M059J (cell line): ENCODE measurements at places on chromosomes 13 and 19.
A peak's percentile ranks its signal among the peaks of the same experiment; 100 is the strongest.

DNA sequence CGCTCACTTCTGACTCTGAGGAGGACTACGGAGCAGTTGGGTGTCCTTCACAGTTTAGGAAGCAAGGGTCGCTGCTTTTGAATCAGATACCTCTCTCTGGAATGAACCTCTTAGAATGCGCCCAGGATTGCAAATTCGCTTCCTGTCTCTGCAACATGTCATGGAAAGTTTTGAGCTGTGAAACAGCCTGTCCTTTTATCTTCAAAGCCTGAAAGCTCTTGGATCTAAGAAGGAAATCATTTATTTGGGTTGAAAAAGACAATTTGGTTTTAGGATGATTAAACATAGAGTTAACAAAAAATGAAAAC, 134.1 kb downstream of the KATNAL1 start:
- no peak for DNase-seq

DNA sequence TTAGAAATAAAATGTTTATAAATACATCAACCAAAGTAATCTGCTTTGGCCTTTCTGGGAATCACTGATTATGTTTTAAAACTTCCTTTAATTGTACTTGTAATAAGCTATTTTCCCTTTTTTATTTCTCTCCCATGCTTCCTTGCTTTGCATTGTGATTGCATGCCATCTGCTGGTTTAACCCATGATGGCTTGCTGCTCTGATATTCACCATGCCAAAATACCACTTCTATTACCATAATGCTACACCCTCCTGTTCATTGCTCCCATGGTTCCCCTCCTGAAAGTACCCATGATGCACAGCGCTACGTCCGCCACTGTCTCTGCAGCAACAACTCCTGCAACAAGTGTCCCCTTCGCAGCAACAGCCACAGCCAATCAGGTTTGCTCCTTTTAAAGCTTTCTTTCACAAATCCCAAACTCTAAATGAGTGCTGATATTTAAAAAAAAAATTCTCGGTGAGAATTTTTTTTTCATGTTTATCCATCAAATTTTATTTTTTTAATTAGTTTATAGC, 67.7 kb upstream of the RAP2A start:
- peak; percentile 15 for DNase-seq

DNA sequence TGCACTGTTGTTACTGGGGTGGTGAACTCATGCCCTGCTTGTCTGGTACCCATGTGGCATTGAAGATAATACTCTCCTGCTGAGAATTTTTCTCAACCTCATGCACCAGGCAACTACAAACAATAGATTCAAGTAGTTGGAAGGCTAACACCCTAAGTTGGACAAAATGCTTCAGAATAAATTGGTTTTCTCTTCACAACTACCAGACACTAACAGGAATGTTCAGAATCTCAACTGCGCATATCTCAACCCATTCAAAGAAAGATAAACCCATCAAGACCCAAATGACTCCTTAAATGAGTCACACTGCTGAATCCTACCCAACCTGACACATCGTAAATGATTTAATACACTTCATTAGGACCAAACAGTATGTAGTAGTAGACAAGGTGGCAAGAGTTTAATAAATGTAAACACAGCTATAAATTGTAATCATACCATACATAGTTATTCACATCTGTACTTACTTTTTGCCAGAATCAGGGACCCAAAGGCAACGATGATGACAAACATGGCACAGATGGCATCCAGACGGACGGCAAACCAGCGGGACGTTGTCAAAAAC, 227.4 kb downstream of the ABCC4 start:
- peak; percentile 54 for DNase-seq

- DNase-seq = peak; percentile 66
Observed at GRCh38 chr19:10390652-10391286, 10.4 kb upstream of the TYK2 start.

DNA sequence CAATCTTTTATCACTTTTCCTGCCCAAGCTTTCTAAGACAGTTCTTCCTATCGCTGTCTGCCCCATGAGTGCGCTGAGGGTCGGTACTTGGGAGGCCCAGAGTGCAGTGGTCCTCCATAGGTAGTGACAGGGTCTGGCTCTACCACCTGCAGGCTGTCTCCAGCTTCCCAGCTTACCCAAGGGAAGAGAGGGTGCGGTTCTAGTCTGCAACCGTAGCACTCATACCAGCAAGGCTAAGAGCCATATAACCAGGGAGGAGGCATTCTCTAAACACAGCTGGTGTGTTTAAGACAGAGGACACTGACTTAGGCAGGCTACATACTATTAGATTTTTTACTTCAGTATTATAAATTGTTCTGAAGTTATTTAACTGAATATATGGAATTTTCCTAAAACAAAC, 8.2 kb downstream of the PROZ start:
- DNase-seq = no peak

- no peak for DNase-seq
Observed at GRCh38 chr13:49836516-49836915, 44.0 kb upstream of the KPNA3 start.

- no peak for DNase-seq
Observed at GRCh38 chr13:27504868-27505194, 54.5 kb upstream of the MTIF3 start.

DNA sequence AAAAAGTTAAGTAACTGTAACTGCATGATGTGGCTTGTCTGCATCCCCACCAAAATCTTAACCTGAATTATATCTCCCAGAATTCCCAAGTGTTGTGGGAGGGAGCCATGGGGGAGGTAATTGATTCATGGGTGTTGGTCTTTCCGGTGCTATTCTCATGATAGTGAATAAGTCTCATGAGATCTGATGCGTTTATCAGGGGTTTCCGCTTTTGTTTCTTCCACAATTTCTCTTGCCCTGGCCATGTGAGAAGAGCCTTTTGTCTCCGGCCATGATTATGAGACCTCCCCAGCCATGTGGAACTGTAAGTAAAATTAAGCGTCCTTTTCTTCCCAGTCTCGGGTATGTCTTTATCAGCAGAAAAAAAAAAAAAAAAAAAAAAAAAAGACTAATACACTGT, 385.8 kb downstream of the SLITRK1 start:
- DNase-seq = no peak

- DNase-seq = peak; percentile 40
Observed at GRCh38 chr13:78978381-78978998, 319.5 kb upstream of the OBI1 start.

- no peak for DNase-seq
Observed at GRCh38 chr13:33106656-33107360, 90.6 kb downstream of the KL start.

GRCh38 chr13:50130123-50130946, 115.1 kb downstream of the KCNRG start:
- DNase-seq = peak; percentile 55

GRCh38 chr13:98521461-98522247, 55.3 kb downstream of the STK24 start:
- DNase-seq = no peak

- no peak for DNase-seq
Observed at GRCh38 chr13:89916551-89916950, 1430.9 kb upstream of the MIR17HG start.

DNA sequence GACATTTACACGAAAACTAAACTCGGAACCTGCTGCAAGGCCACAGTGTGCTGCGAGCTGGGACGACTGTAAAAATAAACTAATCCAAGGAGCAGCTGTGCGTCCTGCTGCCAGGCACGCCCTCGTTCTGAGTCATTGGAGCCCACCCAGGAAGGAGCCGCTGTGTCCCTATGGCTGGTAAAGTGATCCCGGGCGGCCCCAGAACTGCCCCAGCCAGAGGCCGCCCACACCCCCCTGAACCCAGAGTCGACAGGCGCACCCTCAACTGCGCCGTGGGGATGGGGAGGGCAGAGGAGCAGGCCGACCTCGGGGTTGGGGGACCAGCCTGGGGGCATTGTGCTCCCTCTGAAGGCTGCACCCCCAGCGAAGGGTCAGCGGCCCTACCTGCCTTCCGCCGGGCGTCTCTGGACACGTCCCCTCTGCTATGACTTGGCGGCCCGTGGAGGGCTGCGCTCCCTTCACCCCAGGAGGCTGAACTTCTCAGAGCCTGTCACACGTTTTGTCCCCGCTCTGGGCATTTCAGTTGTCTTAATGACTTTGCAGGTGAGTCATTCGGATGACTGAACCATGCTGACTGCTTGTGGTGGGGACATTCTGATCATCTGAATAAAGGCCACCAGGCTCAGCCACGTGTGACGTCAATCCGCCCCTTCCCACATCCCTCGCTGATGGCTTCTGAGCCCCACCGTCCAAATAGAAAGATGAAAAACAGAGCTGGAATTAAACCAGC, 42.7 kb downstream of the ADPRHL1 start:
- peak; percentile 96 for DNase-seq

DNA sequence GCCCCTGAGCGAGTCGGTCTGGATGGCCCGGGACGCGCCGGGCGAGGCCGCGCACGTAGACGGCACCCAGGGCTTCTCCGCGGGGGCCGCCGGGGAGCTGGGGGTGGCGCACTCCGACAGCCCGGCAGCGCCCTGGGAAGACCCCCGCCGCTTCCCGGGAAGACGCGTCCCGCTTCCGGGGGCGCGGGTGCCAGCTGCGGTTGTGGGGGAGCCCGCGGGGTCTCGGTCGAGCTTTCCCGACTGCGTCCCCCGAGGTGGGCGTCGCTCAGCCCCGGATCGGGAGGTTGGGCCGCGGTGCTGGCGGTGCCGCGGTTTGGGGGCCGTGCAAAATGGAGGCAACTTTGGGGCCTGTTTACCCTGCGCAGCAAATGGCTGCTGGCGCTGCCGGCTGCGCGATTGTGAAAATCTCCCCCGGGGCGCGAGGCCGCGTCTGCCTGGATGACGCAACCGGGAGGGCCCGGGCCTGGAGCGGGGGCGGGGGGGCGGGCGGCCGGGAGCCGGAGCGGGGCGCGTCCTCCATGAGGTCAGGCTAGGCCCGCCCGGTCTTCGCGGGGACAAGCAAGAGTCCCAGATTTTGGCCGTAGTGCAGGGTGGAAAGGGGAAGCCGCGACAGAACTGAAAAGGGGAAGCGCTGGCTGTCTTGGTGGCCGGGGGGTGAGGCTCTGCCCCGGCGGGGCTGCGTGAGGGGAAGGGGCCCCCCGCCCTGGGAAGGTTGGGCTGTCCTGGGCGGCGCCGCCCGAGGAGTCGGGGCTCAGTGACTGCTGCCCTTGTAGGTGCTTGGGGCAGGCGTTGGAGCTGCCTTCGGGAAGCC, 11.3 kb downstream of the PEAK3 start:
- peak; percentile 73 for DNase-seq
